H54 (cell line): ENCODE measurements at places on chromosomes 3 and 15.

- DNase-seq = no peak
Measured at GRCh38 chr15:37709669-37710068, 224.8 kb upstream of the TMCO5A start.

- no peak for DNase-seq
Measured at GRCh38 chr15:77476995-77477394, 56.3 kb downstream of the HMG20A start.

DNA sequence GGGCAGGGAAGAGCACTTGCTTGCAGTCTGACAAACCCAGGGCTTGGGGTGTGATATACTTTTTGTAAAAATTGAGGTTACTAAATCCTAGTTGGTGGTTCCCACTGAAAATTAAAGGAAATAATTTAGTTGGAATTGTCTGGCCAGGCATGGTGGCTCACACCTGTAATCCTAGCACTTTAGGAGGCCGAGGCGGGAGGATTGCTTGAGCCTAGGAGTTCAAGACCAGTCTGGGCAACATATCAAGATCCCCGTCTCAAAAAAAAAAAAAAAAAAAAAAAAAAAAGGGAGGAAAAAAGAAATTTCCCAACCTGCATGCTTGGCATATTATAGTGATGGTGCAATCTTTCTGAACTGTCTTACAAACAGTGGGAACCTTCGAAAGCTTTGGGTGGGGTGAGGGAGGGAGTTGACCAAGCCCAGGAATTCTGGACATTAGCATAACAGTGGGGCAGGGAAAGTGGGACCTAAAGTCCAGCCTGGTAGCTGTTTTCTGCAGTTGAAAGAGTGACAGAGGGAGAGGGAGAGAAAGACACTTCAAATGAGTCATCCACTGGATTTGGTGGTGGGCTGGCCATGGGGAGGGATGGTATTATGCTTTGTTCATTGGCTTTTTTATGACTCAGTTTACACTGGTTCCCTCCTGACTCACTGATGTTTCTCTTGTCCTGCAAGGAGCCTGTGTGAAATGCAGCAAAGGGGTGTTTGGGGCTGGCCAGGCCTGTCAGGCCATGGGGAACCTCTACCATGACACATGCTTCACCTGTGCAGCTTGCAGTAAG, 41.1 kb downstream of the LIMD1 start:
- DNase-seq = peak; percentile 56

DNA sequence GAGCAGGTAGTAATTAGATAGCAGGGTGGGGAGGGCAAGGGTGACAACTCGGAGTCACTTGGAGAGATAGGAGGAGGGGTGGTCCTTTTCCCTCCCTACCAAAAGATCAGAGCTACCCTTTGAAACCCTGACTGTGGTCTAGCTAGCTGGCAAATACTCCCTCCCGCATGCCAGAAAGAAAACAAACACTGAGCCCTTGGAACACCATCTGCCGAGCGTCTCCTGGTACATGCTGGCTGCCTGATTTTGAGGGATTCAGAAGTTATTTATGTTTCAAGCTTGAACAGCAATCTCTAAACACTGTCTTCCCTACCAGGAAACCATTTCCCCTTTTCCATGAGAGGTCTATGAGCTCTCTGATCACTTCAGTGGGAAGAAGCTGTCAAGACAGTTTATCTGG, 291.6 kb upstream of the CFAP20DC start:
- DNase-seq = no peak

GRCh38 chr3:141112686-141113297, 61.6 kb downstream of the SPSB4 start:
- DNase-seq = no peak

- no peak for DNase-seq
Measured at GRCh38 chr3:143551761-143552160, 296.5 kb downstream of the SLC9A9 start.

DNA sequence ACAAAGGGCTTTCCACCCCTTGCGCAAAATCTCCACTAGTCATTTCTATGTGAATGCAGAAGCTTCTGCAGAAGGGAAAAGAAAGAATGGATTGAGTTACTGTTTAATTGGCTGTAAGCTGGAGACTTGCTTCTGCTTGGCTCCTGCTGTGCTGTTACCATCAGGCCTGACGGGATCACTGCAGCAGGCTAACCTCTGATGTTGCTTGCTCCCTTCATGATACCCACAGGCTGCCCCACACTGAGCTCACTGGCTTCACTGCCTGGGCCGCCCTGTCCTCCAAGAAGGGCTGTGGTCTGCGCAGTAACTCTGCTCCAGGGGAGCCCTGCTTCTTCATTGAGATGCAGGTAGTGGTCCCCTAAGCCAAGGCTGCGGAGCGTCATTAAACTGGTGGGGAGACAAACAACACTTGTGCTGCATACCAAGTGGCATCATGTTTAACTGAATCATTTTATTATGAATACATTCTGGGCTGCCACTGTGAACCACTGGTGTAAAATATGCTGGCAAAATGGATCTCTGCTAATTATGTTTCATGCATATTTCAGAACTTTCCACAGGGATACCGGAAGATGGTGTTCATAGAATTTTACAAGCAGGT, 78.6 kb downstream of the WDR49 start:
- no peak for DNase-seq

DNA sequence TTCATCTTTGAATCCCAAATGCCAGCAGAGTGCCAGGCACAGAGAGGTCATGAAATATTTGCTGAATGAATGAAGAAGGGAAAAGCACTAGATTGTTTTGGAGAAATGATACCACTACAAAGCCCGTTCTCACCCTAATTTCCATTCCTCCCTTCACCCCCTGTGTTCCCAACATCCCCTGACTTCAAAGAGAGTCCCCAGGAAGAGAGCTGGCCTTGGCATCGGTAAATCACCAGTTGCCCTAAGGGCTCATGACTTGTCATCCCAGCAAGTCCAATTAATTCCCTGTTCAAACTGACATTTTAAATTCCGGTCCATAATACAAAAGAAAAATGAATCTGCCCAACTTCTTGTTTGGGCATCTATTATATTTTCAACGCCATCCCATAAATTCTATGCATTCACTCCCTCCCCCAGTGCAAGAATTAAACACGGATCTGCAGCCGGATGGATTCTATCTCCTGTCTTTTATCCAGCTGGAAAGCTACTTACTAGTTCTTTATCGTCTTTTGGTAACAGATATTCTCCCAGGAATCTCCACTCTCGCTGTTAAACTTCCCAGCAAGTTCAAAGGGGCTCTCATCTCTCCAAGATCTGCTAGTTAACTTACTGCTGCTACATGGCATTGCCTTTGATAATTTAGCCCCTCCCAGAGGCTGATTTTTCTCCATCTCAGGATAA, 63.9 kb upstream of the TSC22D2 start:
- DNase-seq = no peak

GRCh38 chr3:158120330-158120729, 10.4 kb downstream of the RSRC1 start:
- no peak for DNase-seq

DNA sequence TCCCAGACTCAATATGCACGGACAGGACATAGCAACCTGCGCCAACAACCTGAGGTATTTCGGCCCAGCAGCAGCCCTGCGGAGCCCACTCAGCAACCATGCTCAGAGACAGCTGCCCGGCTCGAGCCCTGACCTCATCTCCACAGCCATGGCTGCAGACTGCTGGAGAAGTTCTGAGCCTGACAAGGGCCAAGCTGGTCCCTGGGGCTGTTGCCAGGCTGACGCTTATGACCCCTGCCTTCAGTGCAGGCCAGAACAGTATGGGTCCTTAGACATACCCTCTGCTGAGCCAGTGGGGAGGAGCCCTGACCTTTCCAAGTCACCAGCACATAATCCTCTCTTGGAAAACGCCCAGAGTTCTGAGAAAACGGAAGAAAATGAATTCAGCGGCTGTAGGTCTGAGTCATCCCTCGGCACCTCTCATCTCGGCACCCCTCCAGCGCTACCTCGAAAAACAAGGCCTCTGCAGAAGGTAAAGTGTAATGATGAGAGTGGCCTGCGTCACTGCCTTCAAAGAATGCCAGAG, 25.5 kb downstream of the TMEM41A start:
- peak; percentile 86 for DNase-seq

DNA sequence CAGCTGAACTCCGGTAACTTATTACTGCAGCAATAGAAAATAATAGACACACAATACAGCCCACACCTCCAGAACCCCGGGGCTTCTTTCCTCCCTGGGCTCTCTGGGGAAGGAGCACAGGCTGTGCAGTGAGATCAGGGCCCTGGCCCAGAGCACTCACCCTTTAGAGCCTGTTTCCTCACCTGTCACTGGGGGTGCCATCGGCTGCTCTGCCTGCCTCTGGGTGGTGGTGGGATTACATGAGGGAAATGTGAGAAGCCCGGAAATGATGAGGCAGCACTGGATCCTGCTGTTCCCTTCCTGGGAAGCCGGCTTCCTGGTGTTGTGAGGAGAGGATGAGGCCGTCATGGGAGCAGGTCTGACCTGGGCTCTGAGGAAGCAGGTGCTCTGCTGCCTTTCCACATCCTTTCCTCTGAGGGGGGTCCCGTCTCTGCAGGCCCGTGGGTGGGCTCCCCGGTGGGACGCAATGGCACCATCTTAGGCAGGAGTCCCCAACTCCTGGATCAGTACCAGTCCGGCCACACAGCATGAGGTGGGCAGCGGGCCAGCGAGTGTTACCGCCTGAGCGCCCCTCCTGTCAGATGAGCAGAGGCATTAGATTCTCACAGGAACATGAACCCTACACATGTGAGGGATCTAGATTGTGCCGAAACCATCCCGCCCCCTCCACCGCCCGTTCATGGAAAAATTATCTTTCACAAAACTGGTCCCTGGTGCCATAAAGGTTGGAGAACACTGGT, 220.9 kb upstream of the CTDSPL start:
- DNase-seq = no peak

DNA sequence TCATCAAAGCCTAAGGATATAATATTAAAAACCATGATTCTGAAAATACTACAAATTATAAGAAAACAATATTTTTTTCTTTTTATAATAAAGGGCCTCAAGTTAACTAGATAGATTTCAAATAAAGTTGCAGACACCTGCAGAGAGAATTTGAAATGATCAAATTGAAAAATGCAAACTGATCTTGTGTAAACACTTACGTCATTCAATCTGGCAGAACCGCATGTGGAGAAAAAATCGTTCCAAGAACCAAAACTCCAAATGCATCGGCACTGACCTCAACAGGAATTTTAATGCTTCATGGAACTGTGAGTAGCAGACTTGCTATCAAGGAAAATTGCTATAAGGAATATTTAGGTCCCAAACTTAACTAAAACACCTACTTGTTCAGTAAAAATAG, 17.2 kb downstream of the CPA3 start:
- no peak for DNase-seq

GRCh38 chr15:68420186-68420684, 11.7 kb downstream of the ITGA11 start:
- no peak for DNase-seq

DNA sequence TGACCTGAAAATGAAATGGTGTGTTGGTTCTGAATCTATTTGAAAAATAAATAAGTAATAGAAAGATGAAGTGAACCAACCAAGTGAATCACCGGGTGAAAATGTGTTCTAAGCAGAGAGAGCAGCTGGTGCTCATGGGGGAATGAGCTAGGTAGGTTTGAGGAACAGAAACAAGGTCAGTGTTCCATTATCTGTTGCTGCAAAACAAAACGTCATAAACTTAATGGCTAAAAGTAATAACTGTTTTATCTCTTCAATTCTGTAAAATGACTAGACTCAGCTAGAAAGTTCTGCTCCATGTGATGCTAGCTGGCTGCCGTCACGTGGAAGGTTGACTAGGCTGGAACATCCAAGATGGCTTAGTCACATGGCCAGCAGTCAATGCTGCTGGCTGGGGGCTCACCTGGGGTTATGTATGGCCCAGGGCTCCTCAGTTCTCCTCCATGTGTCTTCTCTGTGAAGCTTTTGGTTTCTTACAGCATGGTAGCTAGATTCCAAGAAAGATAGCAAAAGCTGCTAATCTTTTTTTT, 13.3 kb upstream of the SH3BP5 start:
- DNase-seq = no peak

DNA sequence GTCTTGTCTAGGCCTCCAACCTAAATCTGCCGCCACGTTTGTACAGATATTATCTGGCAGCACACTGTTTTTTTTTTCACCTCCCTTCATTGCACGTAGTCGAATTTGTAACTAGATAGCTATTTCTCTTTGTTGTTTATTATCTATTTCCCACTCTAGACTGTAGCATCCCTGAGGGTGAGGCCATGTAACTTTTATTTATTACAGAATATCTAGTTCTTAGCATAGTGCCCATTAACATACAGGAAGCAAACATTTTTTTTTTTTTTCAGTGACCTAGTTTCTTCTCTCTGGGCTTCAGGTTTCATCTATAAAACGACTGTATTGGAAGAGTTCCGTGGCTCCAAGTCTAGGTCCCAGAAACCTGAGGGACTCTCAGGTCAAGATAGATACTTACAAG, 354.3 kb downstream of the FGF12 start:
- no peak for DNase-seq

DNA sequence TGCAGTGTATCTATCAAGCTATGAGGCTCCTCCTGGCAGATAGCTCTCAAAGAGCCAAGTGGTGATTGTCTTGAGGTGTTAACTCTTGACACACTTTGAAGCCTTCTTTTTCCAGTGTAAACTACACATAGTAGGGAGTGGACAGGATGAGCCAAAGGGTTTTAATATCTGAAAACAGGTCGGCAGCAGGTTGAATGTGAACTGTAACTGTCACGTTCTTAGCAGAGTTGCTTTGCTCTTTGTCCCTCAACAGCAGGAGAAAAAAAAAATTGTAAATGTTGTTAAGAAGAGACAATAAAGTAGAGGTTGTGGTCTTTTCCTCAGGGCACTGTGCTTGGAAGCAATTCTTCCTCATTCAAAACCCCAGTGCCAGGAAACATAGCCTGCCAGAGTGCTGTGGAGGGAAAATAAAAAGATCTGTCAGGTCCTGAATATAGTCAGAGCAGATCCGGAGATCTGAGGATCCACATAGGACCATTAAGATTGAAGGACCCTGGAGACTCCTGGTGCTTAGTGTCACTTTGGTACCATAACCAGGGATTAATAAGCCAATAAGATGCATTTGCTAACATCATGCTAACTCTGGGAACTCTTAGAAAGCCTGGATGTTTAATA, 229.7 kb downstream of the NAALADL2 start:
- DNase-seq = no peak

DNA sequence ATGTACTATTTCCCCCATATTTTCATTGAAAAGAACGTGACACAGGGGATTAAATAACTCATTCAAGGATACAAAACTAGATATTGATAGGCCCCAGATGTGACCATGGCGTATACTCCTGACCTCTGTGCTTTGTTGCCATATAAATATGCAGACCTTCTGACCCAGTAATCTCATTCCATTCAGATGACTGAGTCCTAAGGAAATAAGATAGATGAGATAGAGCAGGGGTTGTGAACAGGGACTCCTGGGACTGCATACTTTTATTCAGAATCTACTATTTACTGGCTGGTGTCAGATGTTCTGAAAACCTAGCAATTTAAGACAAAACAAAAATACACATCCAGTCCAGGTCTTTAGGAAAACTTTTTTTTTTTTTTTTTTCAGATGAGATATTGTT, 139.2 kb upstream of the MANF start:
- DNase-seq = no peak

DNA sequence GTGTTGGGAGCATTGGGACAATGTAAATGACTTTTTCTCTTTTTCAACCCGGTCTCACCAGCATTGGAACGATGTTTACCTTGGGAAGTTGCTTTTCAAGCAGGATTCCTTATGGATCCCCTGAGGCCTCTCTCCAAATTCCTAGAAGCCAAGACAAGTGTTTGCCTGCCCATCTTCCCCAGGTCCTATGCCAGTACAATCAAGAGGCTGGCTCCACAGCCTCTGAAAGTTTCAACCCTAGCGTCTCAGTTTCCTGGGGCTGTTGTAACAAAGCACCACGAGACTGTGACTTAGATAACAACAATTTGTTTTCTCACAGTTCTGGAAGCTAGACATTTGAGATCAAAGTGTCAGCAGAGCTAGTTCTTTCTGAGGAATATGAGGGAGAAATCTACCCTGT, 347.2 kb upstream of the UMPS start:
- no peak for DNase-seq
